ENCODE measurements at places on chromosomes 6 and 20.

- no peak for DNase-seq
These were observed at the start of gene HLA-DQB1 for GRCh38 chr6:32666420-32667300. TSS of gene HLA-DQB1 (minus strand) at chr6:32666657. CDS start at chr6:32666607, 50 bp downstream.

GRCh38 chr20:37774156-37774555, 80.3 kb downstream of the CTNNBL1 start:
- no peak for DNase-seq

DNA sequence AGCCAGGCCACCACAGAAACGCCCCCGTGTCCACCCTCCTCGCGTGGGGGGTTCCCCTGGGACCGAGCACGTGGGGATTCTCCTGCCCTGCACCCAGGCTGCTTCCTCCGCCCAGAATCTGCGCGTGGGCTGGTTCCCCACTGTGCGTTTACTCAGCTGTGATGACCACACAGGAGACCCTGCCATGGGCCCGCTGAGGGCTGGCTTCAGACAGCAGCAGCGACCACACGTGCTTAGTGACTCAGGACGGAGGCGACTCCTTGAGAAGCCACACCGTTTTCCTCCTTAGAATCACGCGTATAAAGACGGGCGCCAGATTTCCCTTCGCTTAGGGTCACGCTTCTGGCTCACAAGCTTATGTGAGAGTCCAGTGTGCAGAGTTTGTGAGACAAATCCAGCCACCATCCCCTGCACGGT, 63.9 kb upstream of the PDE10A start:
- DNase-seq: no peak

GRCh38 chr6:106765496-106765895, 136.1 kb downstream of the QRSL1 start:
- DNase-seq: no peak

DNA sequence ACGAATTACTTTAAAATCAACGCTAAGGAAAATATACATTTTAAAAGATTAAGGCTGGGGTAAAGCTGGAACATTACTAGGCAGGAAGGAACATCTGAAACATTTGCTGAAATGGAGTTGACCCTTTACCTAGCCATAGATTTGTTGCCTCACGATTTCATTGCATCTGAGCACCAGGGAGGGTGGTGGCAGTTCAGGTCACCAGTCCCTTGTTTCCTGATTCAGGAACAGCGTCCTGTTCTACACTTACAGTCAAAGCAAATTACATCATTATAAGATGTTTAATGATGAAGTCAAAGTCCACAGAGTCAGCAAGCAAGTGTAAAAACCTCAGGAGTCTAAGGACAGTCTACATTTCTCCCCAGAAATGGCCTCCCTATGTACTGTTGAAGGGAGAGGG, 9.0 kb upstream of the MICA start:
- DNase-seq: no peak

DNA sequence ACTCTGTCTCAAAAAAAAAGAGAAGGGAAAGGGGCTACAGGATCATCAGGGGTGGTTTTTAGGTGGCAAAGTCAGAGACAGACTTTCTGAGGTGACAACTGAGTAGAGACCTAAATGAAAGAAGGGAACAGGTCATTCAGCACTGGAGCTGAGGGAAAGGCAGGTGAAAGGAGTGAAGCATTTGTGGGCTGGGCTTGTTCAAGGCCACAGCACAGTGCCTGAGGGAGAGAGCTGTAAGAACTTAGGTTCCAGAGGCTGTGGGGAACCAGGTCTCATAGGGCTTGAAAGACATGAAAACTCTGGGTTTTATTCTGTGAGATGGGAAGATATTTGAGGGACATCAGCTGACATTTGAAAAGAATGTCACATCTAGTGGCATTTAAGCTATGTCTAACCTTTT, 20.8 kb downstream of the KATNA1 start:
- no peak for DNase-seq

- no peak for DNase-seq
These were observed 96.1 kb downstream of the NUS1 start for GRCh38 chr6:117771403-117771802.

DNA sequence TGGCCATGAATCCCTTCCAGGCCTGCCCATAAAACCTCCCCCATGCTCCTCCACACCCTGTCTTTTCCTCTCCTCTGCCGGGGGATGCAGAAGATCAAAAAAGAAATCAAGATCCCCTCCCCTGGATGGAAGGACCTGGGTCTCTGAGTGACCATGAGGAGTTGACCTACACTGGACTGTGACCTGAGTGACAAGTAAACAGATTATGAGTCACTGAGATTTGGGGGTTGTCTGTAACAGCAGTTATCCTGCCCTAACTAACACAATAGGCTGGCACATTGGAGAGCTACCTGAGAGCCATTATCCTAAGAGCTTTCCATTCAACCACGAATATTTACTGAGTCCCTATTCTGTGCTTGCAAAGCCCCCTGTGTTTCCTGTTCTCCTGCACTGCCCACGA, 28.4 kb upstream of the SIRPA start:
- no peak for DNase-seq

Data from SHP77 treated with DMSO at 0.1 percent for 48 hours (cell line).